Motor neuron (in vitro differentiated cells): ENCODE measurements at places on chromosomes 11 and 22. TPM values are rescaled to one million over a fixed set of nuclear protein-coding genes. Genes with fewer than 3 reads are reported as not detected.
A peak's percentile ranks its signal among the peaks of the same experiment; 100 is the strongest.

MRTFA gene
- 23.8 and 27.5 TPM in 2 replicates for total RNA-seq

GLYATL2 gene
- 3.0 and 3.5 TPM in 2 replicates for total RNA-seq

CPT1B gene
- total RNA-seq, result 14.5 and 16.4 TPM in 2 replicates

SCUBE1 gene
- 16.9 and 34.1 TPM in 2 replicates for total RNA-seq

PRR5 gene
- 9.2 and 10.3 TPM in 2 replicates for total RNA-seq

CNTF gene
- total RNA-seq, result 3.6 and 5.0 TPM in 2 replicates

MMP12 gene
- total RNA-seq, result not detected in 2 replicates

ALX4 gene
- 0.31 and 0.32 TPM in 2 replicates for total RNA-seq

GRCh38 chr11:67442504-67443404, 522 bp downstream of the CORO1B start:
- peak; percentile 15 for ATAC-seq

- no peak for ATAC-seq
These were observed 61.6 kb downstream of the CASP12 start for GRCh38 chr11:104836691-104837090.

GRCh38 chr11:57516061-57516443, 550 bp upstream of the SLC43A1 start:
- ATAC-seq, result no peak

DNA sequence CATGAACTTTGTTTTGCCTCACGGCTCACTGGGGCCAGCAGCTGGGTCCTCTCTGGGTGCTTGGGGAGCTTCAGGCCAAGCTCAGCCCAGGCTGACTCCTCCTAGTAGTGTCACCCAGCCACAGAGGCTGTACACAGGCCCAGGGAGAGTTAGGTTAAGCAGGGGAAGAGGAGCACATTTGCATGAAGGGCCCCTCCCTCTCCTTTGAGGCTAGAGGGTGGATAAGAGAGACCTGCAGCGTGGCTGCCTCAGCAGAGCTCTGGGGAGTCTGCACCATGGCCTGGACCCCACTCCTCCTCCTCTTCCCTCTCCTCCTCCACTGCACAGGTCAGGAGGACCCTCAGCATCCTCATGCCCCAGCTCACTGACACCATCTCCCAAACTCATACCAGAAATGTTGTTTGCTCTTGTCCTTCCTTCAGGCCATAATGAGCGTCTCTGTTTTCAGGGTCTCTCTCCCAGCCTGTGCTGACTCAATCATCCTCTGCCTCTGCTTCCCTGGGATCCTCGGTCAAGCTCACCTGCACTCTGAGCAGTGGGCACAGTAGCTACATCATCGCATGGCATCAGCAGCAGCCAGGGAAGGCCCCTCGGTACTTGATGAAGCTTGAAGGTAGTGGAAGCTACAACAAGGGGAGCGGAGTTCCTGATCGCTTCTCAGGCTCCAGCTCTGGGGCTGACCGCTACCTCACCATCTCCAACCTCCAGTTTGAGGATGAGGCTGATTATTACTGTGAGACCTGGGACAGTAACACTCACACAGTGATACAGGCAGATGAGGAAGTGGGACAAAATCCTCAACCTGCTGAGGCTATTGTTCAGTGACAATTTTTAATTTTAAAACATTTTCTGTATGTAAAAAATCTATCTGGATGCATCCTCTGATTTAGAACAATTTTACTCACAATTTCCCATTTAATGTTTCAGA, 82.4 kb upstream of the VPREB1 start:
- no peak for ATAC-seq

DNA sequence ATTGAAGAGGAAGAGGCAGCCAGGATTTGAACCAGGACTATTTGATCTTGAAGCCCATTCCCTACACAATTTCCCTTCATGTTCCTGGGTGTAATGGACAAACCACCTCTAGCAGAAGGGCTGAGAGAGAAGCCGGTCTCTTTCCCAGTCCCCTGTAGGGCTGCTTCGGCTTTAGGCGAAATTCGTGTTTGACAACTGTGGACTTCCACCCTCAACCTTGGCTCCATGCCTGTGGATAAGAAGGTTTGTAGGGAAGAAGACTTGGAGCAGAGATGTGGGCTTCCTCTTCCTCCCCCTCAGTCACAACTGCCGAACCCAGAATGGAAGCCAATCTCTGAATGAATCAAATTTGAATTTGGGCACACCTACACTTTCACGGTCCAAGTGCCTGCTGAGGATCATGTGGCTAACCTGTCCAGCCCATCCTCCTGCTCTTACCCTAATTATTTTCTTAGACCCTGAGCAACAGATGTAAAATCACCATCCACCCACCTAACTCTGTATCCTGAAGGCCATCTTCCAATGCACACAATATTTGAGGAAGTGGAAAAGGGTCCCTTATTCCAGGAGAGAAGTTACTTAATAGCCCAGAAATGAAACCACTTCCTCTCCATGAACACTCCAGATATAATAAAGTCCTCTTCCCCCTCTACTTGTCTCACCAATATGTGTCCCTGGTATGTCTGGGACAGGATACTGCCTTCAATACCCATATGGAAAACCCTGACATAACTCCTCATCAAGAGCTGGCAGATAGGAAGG, 10.1 kb upstream of the SCN2B start:
- no peak for ATAC-seq

DNA sequence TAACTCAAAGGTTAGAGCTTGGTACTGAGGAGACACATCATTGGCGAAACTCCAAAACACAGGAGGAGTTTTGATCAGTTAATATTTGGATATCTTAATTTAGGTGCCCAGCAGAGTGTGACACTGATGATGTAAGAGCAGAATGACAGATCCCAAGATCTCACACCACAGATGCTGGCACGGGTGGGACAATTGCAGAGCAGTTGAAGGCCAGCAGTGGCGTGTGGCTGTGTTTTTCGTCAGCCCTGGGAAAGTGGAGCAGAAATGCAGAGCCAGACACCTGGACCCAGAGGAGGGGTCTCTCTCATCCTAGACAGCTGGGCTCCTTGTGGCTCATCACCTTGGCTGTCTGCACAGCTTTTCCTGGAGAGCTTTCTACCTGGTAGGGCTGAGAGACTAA, 59.7 kb upstream of the CTTN start:
- ATAC-seq, result no peak

GRCh38 chr11:45652781-45653180, 12.6 kb downstream of the CHST1 start:
- no peak for ATAC-seq

DNA sequence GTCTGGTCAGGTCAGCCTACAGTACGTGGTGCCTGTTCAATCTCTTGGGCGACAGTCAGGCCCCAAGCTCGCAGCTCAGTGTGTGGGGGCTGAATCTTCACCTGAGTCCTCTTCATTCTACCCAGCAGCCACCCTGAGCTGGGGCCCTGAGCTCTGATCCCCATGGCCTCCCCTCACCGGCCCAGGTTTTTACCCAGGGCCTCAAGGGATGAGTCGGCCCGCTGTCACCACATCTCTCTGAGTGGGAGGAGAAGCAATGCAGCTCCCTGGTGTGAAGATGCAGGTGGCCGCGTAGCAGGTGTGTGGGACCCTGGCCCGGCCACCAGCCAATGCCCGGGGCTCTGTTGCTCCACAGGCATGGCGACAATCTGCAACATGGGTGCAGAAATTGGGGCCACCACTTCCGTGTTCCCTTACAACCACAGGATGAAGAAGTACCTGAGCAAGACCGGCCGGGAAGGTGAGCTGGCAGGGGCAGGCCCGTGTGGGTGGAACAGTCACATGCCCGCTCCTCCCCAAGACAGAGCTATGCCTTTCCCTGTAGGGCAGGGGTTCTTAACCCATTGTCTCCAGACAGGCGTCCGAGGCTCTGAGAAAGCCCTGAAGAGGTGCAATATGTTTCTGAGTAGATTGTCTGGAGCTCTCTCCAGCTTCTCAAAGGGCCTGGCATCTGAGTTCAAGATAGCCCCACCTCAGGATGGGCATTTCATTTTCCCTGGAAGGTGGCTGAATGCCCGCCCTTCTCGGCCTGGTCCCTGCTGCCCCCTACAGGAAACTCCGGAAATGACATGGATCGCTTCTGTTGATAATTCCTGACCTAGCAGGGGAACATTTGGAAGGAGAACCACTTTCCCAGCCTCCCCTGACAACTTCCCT, 26.9 kb downstream of the POLR3H start:
- ATAC-seq, result peak; percentile 42

DNA sequence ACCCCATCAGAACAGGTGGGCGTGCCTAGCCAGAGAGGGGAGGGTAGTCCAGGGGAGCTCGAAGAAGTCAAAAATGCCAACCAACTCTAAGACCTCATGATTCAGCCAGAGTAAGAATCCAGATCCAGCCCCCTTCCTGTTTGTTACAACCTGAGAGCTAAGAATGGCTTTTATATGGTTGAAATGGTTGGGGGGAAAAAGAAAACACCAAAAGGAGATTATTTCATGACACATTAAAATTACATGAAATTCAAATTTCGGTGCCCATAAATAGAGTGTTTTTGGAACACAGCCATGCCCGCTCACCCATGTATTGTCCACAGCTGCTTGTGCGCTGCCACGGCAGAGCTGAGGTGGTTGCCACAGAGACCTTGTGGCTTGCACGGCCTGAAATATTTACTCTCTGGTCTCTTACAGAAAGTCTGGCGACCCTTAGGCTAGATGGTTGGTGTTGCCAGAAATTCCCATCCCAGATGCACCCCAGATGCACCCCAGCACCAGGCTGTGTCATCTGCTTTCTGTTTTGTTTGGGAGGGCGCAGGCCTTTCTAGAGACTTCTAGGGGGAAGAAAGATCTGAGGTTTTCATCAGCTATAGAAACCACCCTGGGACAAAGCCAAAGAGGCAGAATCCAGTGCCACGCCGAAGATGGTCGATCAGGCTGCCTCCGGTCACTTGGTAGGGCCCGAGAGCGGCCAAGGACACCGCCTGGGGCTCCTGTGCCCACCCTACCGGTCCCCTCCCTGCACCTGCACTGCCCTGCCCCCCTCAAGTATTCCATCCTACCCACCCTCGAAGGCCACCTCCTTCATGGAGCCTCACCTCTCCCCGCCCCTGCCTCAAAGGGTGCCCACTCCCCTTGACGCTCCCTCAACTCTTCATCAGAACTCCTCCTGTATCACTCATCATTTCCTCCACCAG, 80.2 kb downstream of the DSCAML1 start:
- ATAC-seq, result no peak

DNA sequence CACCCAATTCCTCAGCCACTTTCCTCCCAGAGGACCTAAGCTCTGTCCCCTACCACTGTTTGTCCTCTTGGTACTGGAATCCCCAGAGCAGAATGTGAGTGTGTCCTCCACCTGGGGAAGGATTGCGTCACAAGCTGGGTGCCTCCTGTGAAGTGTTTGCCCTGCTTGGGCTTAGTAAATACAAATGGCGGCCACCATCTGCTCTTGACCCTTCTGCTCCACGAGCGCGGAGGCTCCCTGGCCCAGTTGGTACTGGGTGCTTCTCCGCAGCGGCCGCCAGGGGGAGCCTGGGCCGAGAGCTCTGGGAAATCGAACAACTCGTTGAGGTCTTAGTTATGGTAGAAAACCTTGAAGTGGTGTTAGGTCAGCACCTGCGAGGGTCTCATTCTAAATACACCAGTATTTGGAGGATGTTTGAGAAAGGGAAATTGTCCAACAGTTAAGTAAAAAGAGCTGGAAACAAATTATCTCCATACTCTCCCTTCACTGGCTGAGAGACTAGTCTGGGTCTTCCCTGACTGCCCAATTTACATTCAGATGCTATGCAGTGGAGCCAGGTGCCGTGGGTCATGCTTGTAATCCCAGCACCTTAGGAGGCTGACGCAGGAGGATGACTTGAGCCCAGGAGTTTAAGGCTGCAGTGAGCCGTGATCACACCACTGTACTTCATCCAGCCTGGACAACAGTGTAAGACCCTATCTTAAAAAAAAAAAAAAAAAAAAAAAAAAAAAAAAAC, 74.6 kb upstream of the TEAD1 start:
- ATAC-seq, result no peak

DNA sequence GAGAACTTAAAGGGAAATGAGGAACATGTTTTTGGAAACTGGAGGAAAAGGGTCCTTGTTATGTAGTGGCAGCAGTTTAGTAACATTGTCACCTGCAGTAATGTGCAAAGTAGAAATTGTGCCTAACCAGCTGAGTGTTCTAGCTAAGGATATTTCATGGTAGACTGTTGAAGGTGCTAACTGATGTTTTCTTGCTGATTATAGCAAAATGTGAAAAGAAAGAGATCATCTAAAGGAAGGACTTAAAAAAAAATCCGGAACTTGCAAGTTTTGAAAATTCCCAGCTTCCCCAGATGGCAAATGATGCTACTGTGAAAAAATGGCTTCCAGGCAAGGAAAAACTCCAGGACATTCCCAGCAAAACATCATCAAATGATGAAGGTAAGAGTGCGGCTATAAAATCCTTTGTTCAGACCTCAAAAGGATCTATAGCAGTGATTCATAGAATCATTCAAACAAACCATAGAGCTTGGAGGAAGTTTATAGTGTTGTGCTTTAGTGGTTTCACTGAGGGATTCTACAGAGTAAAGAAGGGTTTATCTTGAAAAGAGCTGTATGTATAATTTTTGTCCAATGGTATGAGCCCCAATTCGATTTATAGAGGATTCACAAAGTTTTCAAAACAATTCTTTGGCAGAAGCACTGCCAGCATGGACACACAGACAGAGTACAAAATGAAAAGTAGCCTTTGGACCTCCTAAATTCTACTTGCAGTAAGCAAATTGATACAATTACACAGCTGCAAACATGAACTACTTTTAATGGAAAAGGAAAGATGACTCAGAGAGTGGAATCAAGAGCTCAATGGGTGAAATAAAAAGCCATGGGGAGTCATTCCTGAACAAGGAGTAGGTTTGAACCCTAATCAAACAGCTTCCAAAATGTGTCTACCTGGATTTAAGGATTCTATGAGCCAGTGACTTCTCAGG, 4.3 kb upstream of the TRIM44 start:
- no peak for ATAC-seq

DNA sequence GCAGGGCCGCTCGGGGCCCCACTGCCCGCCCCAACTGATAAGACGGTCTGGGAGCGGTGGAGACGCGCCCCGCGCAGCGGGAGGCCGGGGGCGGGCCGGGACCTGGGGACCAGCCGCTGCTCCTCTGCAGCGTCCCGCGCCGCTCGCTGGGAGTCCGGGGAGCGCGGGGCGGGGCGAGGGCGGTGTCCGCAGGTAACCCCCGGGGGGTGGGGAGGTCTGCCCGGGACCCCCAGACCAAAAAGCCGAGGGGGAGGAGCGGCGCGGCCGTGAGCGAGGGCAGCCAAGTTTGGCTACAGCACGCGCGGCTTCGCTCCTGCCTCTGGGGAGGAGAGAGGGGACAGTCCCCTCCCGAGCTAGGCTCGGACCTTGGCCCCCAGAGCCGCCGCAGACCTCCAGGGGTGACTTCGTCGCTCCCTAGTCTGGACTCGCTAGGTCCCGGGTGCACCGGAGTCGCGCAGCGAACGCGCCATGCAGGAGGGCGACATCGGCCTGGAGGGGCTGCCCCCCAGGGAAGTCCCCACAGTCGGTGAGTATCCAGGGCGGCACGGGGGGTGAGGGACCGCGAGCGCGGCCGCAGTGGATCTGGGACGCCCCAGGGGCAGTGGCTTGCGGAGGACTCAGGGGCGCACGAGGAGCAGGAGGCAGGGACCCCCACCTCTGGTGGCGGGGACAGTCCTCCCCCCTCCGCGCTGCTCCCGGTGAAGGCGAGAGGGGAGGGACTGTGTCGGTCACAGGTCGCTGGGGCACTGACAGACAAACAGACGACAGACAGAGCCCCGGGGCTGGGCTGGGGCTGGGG, 92.3 kb upstream of the ANO1 start:
- ATAC-seq, result peak; percentile 48

- ATAC-seq, result no peak
These were observed 36.8 kb upstream of the TP53I11 start for GRCh38 chr11:44987506-44987905.
